ENCODE measurements at places on chromosomes 16 and 17.

GRCh38 chr16:87216148-87216840, 100.9 kb downstream of the C16orf95 start:
- DNase-seq: peak; percentile 8

- no peak for DNase-seq
These were observed 2231.0 kb downstream of the TP53TG3F start for GRCh38 chr16:35690413-35690812.

DNA sequence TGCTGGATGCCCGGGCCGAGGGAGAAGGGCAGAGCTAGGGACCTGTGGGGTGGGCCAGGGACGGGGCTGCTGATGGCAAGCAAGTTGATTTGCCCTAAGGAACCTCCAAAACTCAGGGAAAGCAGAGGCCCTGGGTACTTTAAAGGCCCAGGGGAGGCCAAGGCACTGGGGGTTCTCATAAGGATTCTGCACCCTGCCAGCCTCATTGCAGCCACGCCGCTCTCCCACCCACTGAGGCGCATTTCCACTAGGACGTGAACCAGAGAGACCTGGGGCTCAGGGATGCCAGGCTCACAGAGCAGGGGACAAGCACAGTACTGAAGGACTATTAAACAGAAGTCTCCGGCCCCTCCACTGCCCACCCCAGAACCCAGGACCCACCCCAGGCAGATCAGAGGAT, 39.4 kb upstream of the RBFOX3 start:
- no peak for DNase-seq

- DNase-seq: no peak
These were observed 11.1 kb downstream of the CRYBA1 start for GRCh38 chr17:29257756-29258155.

GRCh38 chr16:65540901-65541300, 419.0 kb upstream of the CDH11 start:
- DNase-seq: no peak

DNA sequence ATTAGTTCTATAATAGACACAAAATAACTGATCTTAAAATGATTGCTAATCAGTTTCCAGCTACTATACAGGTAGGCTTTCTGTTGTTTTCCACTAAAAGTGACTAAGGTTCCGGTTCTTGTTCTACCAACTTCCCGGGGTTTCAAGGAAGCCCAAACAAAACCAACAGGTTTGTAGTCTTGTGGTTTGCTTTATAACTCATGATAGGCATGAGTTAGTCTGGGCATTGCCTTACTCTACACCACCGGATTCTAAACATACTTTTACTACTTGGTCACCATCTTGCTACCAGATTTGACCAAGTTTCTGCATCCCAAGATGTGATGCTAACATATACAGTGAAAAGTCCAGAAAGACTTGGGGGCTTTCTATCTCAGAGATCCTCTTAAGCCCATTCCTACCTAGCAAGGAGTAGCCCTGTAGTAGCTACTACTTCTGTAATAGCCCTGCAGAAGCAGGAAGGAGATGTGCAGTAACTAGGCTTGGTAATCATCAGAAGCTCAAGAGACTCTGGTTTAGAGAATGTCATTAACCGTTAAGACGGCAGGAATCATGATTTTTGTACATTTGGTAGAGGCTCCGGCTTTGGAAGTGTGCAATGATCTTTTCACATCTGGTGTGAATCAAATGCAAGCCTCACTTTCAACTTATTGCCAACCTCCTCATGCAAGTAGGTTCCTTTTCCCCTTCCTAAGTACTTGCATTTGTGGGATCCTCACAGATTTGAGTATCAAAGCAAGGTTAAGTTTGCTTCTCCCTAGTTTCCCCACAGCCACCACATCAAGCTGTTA, 1.6 kb downstream of the FAM117A start:
- no peak for DNase-seq

- no peak for DNase-seq
These were observed 12.8 kb upstream of the CES3 start for GRCh38 chr16:66948134-66948836.

DNA sequence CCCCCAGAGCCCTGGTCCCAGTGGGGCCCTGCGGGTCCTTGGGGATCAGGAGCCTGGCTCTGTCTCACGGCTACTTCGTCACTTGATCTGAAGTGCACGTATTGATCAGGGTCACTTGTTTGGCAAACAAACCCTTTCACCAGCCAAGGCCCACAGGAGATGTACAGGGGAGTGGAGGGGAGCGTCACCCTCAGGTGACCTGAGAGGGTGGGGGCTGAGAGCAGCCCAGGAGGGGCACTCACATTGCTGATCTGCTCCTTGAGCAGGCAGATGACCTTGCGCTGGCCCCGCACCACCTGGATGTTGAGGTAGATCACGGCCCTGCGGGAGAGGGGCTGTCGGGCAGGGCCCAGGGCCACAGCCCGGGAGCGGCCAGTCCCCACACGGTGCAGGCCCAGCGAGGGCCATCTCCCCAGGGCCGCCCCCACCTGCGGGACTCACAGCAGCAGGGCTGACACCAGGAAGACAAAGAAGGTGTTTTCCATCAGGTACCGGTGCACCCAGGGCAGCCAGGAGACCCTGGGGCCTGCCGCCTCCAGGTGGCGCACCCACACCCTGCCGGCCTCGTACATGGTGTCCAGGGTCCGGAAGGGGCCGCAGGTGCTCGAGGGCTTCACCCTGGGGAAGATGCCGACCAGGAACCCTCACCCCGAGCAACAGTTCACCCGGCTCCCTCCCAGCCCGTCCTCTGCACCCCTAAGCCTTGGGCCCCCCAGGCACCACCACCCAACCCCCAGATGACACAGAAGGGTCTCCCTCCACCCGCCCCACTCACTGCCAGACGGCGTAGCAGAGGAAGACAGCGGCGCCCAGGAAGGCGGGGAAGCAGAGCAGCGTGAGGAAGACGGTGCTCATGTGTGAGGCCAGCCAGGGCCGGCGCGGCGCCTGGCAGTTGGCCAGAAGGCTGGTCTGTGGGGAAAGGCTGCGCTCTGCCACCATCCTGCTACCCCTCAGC, 11.3 kb downstream of the TMC6 start:
- no peak for DNase-seq

DNA sequence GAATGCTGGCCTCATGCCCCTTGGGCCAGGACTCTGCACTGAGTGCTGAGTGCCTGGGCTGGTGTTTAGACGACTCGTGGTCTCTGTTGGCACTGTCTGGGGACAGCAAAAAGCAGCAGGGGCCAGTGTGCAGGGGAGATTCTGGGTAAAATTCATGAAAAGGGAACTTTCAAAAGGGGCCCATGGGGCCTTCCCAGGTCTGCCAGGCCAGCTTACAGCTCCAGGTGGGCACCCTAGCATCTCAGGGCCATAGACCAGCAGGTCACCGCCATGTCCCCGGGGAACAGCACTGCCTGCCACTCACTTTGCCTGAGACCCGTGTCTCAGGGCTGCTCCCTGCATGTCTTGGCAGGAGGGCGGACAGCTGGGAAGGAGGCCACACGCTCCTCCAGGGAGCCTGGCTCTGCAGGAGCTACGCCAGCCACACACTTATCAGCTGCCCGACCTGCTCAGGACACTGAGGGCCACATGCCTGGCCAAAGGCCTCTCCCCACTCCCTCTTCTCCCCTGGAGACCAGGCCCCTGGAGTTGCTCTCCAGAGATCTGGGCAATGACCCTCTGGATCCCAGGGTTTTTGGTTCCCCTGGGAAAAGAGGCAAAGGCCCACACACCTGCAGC, 8.8 kb upstream of the FASN start:
- no peak for DNase-seq

GRCh38 chr17:1882836-1883235, 53.0 kb downstream of the RPA1 start:
- DNase-seq: no peak

- DNase-seq: no peak
These were observed 44.1 kb downstream of the TNFRSF13B start for GRCh38 chr17:16927641-16928321.

- no peak for DNase-seq
These were observed 37.2 kb downstream of the SMPD3 start for GRCh38 chr16:68411086-68411485.

DNA sequence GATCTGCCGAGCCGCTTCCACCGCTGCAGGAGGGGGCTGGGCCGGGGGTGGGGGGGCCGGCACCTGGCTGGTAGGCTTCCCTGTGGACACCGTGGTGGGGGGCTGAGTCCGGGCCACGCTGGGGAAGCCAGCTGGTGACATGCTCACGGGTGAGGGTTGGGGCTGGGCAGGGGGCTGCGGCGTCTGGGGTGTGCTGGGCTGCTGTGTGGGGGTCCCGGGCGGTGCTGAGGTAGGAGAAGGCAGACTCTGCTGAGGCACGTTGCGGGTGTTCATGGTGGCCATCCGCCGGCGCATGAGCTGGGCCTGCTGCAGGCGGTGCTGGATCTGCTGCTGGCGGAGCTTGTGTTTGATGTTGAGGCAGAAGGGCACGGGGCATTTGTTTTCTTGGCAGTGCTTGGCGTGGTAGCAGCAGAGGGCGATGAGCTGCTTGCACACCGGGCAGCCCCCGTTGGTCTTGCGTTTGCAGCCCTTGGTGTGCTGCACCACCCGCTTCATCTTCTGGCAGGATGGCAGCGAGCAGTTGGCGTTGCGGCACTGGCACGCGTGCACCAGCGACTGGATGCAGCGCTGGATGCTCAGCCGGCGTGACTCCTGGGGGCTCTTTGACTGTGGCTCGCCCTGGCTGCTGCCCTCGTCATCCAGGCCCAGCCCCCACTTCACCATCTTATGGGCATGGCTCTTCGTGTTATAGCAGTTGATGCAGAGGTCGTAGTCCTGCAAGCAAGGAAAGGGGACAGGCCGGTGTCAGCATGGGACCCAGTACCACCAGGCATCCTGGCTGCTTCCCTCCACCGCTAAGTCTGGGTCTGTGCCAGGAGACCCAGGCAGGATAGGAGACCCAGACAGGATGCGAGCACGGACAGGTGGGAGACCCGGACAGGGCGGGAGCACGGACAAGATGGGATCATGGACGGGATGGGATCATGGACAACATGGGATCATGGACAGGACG, 12.1 kb upstream of the TRAP1 start:
- DNase-seq: no peak

DNA sequence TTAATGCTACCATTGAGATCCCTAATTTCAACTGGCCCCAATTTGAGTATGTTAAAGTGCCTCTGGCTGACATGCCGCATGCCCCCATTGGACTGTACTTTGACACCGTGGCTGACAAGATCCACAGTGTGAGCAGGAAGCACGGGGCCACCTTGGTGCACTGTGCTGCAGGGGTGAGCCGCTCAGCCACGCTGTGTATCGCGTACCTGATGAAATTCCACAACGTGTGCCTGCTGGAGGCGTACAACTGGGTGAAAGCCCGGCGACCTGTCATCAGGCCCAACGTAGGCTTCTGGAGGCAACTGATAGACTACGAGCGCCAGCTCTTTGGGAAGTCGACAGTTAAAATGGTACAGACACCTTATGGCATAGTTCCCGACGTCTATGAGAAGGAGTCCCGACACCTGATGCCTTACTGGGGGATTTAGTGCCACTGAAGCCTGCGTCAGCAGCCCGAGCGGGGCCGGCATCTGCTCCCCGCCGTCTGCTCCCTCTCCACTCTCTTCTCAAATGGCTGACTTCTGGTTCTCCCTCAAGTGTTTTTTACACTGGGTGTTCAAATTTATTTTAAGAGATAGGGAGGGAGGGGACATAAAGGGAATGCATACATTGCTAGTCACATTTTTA, 22.9 kb downstream of the DUSP14 start:
- no peak for DNase-seq

DNA sequence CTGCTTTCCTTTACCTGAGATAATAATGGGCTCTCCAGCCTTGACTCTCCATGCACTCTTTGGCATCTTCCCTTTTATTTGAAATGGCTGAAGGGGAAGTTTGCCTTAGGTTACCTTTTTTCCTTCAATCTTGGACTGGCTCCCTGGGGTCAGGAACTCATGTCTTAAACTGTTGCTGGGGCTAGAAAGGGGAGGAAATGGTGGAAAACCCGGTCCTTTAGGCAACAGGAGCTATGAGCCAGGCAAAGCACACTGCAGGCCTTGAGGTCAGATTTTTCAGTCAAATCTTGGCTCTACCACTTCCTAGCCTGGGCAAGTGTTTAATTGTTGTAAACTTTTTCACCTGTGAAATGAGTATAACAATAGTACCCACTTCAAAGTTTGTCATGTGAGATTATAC, 30.2 kb downstream of the MINK1 start:
- no peak for DNase-seq

- DNase-seq: no peak
These were observed 4.3 kb upstream of the ATP1B2 start for GRCh38 chr17:7646457-7646856.

- peak; percentile 44 for DNase-seq
These were observed 22.9 kb upstream of the CDH13 start for GRCh38 chr16:82603784-82604411.

DNA sequence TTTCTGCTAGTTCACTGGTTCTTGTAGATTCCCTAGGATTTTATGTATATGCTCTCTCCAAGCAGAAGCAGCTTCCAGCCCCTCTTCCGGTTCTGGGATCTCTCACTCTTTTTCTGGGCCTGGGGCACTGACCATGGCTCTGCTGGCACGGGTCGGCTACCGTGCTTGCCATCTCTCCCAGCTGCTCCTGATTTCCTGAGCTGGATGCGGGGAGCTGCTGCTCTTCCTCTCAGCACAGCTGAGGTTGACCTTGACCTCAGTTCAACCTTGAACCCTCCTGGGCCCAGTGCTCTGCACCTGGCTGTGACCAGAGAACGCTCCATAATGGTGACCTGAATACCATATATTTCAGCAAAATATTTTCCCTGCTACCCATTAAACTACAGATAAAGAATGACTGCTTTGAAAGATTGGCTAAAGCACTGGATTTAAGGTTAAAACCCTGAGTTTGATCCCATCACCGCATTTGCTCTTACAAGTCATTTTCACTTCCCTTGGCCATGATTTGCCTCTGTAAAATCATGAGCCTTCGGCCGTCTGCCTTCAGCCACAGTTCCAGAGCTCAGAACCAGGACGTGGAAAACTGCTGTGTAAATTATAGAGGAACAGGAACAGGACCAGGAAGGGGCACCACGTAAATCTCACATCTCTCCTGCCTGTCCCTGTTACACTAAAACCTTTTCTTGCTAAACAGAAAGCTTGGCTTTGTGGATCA, 130.8 kb upstream of the CHMP6 start:
- no peak for DNase-seq

GRCh38 chr17:37691807-37692206, 48.6 kb upstream of the DDX52 start:
- DNase-seq: no peak

DNA sequence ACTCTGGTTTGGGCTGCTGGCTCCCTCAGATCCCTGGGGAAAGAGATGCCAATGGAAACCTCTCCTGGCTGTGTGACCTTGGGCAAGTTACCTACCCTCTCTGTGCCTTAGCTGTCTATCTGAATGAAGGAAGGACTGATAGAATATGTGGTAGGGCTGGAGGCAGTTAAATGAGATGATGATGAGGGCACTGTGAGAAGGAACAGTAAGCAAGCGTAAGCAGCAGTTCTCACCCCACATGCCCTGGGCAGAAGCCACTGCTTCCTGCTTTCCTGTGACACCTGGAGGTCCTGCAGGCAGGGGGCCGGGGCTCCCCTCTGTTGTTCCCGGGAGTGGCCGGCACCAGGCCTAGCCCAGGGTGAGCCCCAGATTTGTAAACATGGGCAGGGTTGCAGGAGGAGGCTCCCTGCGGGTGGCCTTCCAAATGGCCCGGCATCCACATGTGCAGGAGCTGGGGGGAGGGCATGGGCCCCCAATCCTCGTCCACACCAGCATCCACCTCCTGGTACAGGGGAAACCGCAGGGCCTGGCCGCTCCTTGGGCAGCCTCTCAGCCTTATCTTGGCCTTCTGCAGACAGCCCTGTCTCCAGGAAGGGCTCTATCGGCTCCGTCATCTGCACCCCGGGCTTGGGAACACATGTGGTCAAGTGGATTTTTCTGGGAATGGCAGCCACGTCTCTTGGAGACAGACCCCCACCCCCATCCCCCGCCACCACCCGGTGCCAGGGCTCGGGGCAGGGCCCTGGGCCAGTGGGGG, 235.6 kb upstream of the GSE1 start:
- no peak for DNase-seq

- DNase-seq: peak; percentile 12
These were observed 32.9 kb downstream of the SMYD4 start for GRCh38 chr17:1796800-1797199.

All from substantia nigra (tissue), 51 donors.